ENCODE measurements at places on chromosomes 11 and 22.

DNA sequence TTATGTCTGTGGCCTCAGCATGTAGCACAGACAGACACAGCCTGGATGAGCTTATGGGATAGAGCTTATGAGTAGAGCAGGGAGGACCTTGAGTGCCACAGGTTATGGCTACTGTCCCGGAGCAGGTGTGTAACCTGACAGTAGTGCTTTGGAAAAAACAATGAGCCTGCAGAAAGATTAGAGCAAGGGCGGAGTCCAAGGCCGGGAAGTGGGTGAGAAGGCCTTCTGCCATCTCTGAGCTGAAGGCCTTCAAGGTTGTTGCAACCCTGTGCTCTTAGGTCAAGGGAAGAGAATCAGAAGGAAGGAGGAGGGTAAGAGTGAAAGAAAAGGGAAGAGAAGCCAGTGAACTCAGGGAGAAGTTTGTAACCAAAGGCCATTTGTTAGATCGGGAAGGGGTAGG is 3.9 kb upstream of the TAGLN start:
- DNase-seq: no peak

DNA sequence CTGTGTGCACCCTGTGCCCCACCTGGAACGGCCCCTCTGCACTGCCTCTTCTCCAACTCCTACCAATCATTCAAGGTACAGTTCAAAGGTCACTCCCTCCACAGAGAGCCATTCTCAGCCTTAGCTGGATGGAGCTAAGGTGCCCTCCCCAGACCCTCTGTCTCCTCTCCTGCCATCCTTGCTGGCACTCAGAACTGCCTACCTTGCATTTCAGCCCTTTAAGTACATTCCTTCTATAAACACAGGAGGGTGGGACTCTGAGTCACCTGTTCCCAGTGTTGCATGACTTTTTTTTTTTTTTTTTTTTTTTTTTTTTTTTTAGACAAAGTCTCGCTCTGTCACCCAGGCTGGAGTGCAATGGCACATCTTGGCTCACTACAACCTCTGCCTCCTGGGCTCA is 8.6 kb downstream of the TTLL1 start:
- no peak for DNase-seq

DNA sequence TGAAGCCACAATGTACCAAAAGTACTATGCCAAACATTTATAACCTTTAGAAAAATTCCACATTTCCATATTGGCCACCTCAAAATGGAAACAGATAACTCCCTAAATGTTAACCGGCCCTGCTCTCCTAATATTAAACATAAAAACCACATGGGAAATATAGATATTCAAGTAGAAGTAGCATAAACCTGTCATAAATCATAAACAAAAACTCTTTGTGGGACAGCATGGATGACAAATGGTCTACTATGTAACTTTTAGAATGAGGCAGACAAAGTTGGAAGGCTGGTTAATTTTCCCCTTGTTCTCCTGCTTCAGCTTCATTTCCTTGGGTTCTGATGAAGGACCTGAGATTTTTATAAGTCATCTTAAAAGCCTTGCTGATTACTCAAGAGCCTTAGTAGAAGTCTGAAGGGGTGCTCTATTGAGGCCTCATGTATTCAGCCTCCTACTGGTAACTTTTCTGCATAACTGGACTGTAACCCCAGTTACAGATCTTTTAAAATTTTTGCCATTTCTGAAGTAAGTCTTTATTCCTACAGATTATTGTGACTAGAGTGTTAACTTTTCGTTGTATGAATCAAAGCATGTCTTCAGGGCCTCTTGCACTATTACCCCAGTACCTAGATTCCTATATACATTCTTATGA is 116.4 kb downstream of the STIM1 start:
- DNase-seq: no peak

DNA sequence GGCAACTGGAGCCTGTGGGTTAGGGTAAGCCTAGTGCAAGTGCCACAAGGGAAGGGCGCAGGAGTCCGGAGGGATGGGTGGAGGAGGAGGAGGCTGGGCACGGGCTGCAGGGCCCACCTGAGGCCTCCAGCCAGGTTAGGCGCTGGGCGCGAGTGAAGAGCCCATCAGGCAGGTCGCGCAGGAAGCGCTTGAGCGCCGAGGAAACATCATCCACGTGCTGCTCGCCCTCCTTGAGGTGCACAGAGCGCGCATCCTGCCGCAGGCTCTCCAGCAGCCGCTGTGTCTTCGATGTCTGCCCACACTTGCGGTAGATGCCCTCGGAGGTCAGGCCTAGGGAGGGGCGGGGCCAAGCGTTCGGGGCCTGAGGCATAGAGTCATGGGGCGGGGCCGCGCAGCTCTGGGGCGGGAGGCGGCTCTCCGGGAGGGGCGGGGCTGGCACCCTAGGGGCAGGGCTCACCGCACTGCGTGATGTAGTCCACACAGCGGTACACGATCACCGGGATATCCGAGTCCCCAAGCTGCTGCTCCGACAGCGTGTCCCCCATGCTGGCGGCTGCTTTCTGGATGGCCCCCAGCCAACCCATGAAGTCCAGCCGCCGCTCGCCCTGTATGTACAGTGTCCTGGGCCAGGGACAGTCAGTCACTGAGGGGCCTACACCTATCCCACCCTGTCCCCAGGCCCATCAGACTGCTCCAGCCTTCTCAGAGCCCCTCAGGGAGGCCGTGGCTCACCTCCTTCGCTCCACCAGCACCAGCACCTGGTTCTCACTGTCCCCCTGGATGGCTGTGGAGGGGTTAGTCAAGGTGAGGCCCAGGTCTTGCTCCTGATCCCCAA is 22.9 kb upstream of the PDE2A start:
- no peak for DNase-seq

DNA sequence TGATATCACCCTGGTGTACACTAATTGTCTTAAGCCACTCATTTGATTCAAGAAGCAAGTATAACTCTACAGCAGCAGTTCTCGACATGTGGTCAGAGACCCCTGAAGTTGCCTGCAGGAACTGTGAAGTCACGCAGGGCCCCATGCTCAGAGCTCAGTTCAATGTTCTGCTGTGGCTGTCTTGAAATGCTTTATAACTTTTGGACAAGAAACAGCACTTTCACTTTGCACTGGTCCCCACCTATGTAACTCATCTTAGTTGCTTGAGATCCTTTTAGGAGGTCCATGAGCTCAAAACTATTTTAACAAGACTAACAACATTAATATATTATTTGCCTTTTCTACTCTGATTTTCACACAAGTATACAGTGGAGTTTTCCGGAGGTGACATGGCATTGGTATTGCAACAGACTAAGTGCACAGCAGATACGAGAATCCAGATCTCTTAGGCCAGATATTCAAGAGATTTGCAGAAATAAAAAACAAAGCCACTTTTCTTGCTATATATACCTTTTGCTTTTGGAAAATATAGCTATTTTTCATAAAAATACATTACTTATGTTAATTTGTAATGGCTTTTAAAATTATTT is 64.8 kb downstream of the PRR5L start:
- no peak for DNase-seq

DNA sequence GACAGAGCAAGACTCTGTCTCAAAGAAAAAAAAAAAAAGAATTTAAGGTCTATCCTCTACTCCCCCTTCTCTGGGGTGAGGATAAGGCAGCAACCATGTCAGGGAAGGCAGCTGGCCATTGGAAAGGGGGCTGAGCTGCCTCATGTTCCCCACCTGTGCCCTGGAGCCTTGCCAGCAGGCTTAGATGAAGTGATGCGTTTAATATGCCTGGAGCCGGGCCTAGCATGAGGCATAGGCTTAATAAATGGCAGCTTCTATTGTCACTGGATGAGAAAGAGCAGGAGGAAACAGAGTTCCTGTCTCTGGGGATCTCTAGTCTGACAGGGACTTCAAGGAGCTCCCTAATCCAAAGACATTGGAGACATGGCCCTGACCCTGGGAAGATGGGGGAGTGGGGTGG is 3.2 kb upstream of the KCNE3 start:
- DNase-seq: no peak

GRCh38 chr11:61891331-61892084 is at the start of gene FADS3:
FADS3 (minus strand) TSS chr11:61891545; CDS start chr11:61891381, 164 bp downstream.
- peak; percentile 65 for DNase-seq

DNA sequence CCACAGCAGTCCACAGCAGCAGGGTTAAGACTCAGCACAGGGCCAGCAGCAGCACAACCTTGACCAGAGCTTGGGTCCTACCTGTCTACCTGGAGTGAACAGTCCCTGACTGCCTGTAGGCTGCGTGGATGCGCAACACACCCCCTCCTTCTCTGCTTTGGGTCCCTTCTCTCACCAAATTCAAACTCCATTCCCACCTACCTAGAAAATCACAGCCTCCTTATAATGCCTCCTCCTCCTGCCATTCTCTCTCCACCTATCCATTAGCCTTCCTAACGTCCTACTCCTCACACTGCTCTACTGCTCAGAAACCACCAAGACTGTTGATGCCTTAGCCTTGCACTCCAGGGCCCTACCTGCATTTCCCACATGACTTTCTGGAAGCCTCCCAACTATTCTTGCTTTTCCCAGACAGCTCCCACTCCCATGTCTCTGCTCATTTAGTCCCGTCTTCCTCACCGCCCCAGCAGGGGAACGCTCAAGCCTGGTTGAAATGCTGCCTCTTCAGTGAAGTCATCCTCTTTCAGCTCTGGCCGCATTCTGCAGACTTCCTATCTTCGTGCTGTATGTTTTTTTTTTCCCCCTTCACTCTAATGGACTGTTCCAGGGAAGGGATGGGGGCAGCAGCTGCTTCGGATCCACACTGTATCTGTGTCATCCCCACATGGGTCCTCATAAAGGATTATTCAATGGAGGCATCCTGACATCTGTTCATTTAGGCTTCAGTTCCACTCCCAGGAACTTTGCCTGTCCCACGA is 3.3 kb downstream of the IL18BP start:
- DNase-seq: no peak

- no peak for DNase-seq
Measured at GRCh38 chr11:35330931-35331330, 88.4 kb downstream of the SLC1A2 start.

GRCh38 chr11:65211293-65212105 is 29.8 kb downstream of the CAPN1 start:
- DNase-seq: no peak

- DNase-seq: no peak
Measured at GRCh38 chr11:12303421-12304149, 73.8 kb upstream of the PARVA start.

DNA sequence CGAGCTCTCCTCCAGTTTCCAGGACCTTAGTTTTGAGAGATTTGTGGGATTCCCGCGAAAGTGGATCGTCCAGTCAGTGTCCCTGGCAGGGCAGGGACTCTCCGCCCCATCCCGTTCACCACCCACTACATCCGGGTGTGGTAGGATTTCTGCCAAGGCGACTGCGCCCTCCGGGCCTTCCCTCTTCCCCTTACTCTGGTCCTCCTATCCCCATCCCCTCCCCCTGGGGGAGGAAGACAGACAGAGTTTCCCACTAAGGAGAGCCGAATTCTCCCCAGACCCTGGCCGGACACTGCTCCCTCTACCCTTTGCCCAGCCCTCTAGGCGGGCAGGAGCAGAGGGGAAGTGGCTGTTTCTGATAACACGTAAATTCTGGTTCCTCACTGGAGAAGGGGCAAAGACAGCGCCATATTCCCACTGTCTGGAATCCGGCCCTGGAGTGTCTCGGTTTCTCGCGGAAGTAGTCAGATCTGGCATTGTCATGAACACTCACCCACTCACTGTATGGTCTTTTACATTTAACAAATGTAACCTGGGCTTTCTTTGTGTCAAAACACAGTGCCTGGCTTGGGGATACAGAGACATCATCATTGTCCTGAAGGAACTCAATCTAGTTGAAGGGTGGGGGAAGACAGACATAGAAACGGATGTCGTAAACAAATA is 1.1 kb upstream of the NECTIN1 start:
- peak; percentile 28 for DNase-seq

GRCh38 chr11:34651551-34651950 is 30.7 kb downstream of the EHF start:
- no peak for DNase-seq

GRCh38 chr22:27107824-27108223 is 450.4 kb downstream of the MIAT start:
- DNase-seq: peak; percentile 91

DNA sequence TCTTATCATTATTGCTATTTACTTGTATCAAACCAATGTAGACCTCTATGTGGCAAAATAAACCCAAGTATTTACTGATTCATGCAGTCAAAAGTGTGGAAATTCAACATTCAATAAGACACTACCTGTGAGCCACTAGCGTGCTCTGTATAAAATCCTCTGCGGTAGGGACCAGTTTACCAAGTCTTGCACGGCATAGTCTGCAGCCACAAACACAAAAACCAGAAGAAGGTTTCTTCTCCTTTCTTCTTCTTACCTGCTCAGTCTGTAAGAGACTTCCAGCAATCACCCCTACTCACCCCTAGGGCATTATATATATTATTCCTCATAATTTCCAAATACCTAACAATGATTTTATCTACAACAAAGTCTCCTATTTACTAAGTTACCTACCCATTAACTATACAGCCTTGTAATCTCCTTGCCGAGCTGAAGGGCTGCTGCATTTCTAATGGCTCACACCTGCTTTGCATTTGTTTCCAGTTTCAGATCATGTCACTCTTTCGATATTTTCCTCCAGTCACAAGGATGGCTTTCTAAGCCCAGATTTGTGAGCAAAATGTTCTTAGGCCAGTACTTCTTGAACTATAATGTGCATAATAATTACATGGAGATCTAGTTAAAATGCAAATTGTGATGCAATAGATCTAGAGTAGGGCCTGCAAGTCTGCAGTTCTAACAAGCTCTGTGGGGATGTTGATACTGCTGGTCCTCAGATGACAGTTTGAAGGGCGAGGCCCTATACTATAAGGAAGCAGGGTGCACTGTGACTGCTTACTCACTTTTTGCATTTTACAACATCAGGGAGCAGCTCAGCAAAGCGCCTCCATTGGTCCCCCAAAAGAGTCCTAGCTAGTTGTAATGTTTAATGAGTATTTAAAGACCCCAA is 191.9 kb upstream of the DDI1 start:
- no peak for DNase-seq

- DNase-seq: no peak
Measured at GRCh38 chr22:45448431-45448830, 34.9 kb downstream of the RIBC2 start.

DNA sequence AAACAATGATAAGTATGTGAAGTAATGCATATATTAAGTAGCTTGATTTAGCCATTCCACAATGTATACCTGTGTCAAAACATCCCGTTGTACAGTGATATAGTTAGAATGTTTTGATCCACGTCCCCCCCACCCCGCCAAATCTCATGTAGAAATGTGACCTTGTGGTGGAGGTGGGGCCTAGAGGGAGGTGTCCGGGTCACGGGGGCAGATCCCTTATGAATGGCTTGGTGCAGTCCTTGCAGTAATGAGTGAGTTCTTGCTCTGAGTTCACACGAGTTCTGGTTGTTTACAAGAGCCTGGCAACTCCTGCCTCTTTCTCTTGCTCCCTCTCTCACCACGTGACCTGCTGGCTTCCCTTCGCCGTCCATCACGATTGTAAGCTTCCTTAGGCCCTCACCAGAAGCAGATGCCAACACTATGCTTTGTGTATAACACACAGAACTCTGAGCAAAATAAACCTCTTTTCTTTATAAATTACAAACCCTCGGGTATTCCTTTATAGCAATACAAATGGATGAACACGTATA is 41.6 kb downstream of the FANCF start:
- DNase-seq: no peak

GRCh38 chr11:8988329-8989234 is 15.2 kb downstream of the NRIP3 start:
- DNase-seq: no peak
